Astrocyte of the cerebellum (primary cell): ENCODE measurements at places on chromosomes 7 and 10.

GRCh38 chr7:30572212-30572841, 22.4 kb upstream of the GARS1 start:
- DNase-seq = no peak

DNA sequence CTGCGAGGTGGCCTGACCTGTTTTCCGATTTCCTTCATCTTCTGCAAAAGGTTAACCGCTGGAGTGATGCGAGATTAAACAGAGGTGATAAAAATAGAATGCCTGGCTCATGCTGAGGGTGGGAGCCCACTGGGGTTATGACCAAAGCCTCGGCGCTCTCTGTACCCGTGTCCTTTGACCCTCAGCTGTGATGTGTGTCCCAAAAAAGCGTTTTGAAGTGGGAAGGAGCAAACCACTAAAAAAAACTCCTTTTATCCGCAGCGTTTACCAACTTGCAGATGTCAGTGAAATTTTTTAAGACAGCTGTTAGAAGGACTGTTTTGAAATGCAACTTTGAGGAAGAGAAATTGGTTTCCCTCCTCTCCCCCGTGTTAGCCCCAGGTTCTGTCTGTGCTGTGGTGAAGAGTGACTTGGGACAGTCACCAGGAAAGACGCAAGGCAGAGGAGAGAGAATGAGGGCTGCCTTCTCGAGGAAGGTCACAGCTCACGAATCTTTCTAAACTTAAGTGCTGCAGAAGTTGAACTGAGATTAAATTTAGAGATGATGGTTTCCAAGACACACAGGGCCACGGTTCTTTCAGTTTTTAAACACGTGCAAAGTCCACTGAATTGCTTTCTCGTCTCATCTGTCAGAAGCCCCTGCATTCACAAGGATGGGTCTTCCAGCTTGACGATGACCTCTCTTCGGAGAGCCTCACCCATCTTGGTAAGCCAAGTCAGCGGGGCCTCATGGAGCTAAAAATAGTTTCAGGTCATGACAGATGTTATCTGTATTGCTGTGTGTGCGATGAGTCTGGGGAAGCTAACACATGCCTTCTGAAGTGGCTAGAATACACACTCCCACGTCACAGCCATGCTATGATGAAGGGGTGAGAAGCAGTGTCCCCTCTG, 27.6 kb downstream of the AMZ1 start:
- no peak for DNase-seq

DNA sequence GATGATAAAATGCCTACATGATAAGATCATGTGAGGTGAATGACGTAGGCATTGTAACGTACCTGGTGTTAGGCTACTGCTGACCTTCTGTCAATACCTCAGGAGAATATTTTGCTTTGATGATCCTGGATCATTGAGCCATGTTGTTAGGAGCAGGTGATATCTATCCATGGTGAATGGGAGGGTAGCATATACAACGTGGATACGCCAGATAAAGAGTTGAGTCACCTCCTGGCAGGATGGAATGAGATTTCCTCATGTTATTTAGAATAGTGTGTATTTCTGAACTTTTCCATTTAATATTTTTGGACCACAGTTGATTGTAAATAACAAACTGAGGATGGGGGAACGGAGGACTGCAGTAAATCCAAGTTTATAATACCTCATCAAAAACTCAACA, 11.8 kb upstream of the CLDN12 start:
- DNase-seq = no peak

- DNase-seq = no peak
Observed at GRCh38 chr10:118557946-118558345, 37.5 kb downstream of the PRLHR start.

- no peak for DNase-seq
Observed at GRCh38 chr7:95951531-95951930, 179.2 kb downstream of the DYNC1I1 start.

DNA sequence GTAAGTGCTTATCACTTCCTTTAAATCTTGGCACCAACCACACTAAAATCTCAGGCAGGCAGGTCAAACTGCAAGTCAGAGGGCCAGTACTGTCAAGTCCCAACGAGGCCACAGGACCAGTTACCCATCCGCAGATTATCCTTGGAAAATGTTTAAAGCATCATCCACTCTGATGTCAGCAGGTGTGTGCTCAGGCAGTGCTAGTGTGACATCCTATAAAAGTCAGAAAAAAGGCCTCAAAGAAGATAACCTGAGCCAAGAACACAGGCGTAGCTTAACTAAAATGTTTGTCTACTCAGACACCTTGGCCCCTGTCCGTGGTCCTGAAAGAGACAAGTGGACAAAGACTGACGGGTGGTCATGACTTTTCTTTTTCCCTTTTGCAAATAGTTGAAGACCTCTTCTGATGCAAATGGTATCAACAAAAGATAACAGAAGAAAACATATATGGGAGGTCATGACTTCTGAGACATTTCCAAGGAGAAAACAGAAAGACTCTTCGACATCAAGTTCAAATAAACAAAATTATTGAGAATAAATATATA, 309.3 kb downstream of the KCNMA1 start:
- no peak for DNase-seq

GRCh38 chr10:42785759-42786158, 3.2 kb downstream of the BMS1 start:
- no peak for DNase-seq

GRCh38 chr7:81624650-81625631, 144.9 kb downstream of the HGF start:
- no peak for DNase-seq
